GM20000 (cell line): ENCODE measurements at places on chromosomes 12 and 14.
A peak's percentile ranks its signal among the peaks of the same experiment; 100 is the strongest.

DNA sequence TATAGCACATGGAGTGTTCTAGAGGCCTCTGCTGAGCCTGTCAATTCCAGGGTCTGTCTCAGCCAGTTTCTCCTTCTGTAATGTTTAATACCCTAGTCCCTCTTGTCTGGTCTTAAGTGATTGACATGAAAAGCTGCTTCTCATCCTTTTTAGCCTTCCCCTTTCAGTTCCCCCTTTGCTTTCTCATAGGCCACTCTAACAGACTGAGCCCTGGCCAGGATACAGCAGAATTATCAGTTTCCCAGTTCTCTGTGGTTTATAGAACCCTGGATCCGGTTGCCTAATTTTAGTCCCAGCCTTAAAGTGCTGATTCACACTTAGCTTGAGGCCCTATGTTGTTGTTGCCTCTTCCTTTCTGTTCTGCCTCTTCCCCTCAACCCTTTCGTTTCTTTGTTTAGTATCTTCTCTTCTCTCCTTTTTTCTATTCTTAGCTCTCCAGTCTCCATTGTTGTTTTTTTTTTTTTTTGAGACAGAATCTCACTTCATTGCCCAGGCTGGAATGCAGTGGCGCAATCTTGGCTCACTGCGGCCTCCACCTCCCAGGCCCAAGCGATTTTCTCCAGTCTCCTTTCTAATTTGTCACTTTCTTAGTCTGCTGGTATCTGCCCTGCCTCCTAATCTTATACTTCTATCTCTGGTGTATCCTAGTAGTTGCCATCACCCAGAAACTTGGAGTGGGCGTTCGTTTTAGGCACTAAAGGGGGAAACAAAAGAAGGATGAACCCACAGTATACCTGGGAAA is 2.9 kb upstream of the BIN2 start:
- DNase-seq: peak; percentile 73

GRCh38 chr14:93941293-93941910 is 14.3 kb downstream of the FAM181A start:
- DNase-seq: no peak

DNA sequence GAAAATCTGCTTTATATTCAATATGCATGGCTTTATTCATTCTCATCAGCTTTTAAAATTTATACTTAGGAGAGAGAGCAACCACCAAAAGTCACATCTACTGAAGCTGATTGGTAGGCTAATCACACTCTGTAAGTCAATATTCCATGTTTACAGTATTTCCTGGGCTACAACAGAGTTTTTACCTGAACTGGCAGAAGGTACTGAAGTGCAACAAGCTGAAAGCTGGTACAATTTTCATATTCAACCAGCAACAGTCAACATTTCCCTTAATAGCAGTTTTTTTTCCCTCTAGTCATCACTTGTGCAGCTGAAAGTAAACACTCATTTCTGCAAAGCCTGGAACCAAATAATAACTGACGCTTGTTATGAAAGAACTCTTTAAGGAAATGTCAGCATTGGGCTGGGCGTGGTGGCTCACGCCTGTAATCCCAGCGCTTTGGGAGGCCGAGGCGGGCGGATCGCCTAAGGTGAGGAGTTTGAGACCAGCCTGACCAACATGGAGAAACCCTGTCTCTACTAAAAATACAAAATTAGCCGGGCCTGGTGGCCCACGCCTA is 12.9 kb downstream of the BRAP start:
- no peak for DNase-seq

- no peak for DNase-seq
Measured at GRCh38 chr12:99553461-99553860, 94.1 kb upstream of the GARIN6 start.

DNA sequence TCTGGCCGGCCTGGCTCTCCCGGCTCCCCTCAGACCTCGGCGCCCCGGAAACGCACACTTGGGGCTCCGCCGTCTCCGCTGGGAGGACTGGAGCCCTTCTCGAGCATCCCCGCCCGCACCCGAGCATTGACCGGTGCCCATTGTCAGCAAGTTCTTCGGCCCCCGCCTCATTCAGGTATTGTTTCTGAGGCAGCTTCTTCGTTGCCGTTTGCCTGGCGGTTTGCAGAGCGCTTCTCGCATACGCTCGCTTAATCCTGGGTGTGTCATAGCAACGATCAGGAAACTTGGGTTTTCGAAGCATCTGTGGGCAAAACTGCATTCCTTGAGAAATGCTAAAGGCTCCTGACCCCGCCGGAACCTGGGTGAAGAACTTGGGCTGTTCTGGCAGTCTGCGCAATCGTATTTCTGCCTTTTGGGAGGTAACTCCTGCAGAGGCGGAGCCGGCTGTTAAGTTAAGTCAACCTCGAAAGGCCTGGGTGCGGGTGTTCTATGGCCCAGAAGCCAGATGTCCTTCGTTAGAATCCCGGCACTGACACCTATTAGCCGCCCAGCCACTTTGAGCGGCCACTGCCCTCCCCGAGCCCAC is 518 bp downstream of the GSKIP start:
- DNase-seq: peak; percentile 38

- no peak for DNase-seq
Measured at GRCh38 chr14:65054471-65055085, 47.7 kb downstream of the MAX start.

- no peak for DNase-seq
Measured at GRCh38 chr12:20278276-20278675, 90.1 kb upstream of the PDE3A start.

GRCh38 chr14:51950007-51950406 is 39.3 kb upstream of the RTRAF start:
- DNase-seq: no peak

DNA sequence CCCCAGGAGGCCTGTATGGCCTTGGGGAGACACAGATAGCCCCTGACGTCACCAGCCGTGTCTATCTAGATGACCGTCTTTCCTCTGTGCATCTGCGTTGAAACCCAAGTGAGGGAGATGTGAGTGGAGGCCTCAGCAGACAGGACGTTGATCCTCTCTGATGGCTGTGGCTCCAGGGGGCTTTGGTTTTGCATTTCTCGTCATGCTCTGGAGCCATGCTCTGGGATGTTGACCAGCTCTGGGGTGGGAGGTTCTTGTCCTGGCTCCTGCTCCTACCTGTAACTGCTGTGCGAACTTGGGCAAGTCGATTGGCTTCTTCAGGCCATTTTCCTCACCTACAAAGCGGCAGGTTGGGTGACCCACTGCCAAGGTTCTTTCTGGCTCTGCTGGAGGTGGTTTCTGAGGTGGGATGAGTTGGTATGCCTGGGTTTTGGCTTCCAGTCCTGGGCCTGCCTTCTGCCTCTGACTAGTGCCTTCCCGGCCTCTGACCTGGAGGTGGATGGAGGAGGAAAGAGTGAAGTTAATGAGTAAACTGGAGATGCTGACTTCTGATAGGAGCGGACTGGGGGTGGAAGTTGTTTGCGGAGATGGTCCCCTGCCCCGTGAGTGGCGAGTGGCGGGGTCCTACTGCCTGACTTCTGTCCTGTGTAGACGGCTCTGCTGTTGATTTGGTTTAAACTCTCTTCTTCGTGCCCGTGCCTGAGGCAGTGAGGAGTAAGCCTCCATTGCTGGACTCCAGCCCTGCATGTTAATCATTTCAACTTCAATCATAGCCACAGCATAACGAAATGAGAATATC is 8.4 kb downstream of the TSPAN9 start:
- no peak for DNase-seq

- no peak for DNase-seq
Measured at GRCh38 chr12:15206831-15207389, 14.3 kb downstream of the RERG start.

DNA sequence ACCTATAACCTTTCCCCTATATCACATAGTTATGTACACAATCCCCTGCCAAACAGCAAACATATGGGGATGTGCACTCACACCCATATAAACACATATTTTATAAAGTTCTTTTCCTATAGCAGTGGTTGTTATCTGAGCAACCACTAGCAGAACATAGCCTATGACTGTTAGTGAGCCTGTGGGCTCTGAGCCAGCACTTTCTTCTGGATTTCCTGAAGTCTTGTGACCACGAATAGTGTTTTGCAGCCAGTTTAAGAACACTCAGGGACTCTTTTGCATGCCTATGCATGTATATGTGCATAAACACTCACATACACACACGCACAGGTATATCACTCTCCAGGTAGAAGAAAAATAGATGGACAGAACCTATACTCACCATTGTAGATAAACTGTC is 17.1 kb downstream of the TESPA1 start:
- no peak for DNase-seq

GRCh38 chr12:54561164-54561563 is 11.8 kb downstream of the PDE1B start:
- DNase-seq: peak; percentile 28

GRCh38 chr14:53885136-53885640 is 71.4 kb downstream of the BMP4 start:
- DNase-seq: no peak

DNA sequence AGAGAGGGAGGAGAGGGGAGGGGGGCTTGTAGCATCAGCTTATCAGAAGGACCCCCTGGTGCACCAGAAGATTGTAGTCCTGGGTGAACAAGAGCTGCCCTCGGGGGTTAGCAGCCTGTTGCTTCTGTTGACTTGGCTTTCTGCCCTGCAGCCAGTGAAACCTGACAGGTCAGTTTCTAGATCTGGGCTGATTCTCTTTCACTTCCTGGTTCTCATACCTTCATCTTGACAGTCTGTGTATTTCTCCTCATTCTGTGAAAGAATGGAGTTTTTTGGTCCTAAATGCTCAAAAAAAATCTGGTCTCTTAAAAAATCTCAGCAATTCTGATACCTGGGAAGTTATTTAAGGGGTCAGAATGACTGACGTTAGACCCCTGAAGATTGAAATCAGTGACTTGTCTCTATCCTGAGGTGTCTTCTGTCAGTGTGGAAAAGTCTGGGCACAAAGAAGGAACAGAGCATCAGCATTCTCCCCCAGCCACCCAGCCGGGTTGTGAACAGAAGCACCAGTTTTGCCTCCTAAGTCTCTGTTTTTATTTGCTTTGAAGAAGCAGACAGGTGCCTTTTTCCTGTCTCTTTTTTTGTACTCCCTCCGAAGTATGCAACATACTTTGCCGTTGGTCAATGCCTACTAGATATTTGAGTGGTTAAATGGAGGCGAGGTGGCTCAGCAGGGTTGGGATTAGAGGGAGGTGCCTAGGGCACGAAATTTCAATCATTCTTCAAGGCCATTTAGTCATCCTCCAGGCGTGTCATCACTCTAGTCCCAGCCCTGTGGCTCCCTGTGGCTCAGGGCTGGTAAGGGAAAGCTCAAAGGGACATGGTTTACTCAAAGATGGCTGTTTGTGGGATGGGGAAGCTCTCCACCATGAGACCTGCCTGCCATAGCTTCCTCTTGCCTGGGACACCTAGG is 24.0 kb downstream of the TTC9 start:
- peak; percentile 72 for DNase-seq

- no peak for DNase-seq
Measured at GRCh38 chr12:111126331-111126730, 206.0 kb upstream of the MYL2 start.

GRCh38 chr12:7093892-7094291 is 1.6 kb upstream of the C1R start:
- DNase-seq: no peak
